ENCODE measurements at places on chromosomes 4 and X.
A peak's percentile ranks its signal among the peaks of the same experiment; 100 is the strongest.

- H3K4me1 ChIP-seq: peaks cover 15% of the 10 kb centered on the region
- no peak for DNase-seq
- no peak overlapping the region for H3K4me3 ChIP-seq
- H3K27me3 ChIP-seq: no peaks in the 10 kb centered on the region
- no peaks in the 10 kb centered on the region for H3K36me3 ChIP-seq
These were observed 20.4 kb downstream of the MECP2 start for GRCh38 chrX:154077101-154077500.

GRCh38 chr4:36237366-36238313 is 6.7 kb downstream of the ARAP2 start:
- no peak overlapping the region for H3K27ac ChIP-seq
- H3K36me3 ChIP-seq: no peaks in the 10 kb centered on the region
- no peaks in the 10 kb centered on the region for H3K4me1 ChIP-seq
- no peak for DNase-seq
- H3K27me3 ChIP-seq: no peaks in the 10 kb centered on the region

- H3K36me3 ChIP-seq: no peaks in the 10 kb centered on the region
- peaks cover 19% of the 10 kb centered on the region for H3K4me1 ChIP-seq
- no peak for DNase-seq
- no peak overlapping the region for H3K27ac ChIP-seq
- H3K4me3 ChIP-seq: peak overlapping the region; percentile 58
These were observed 660 bp upstream of the COL25A1 start for GRCh38 chr4:109303140-109303496.

DNA sequence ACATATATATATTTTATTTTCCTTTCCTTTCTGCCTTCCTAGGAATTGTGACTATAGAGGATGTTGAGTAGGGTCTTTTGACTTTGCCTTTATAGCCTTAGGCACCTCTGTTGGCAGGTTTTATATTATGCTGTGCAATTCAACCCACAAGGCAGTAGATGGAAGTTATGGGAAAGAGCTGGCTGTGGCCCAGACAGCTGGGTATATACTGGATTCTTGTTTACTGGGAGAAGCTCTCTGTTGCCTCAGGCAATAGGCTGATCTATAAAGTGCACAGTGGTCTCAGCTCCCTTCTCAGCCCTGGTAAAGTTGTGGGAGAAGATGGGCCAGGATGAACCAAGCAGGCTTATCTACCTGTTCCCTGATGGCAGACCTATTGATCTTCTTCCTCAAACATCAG is 342.0 kb downstream of the GBA3 start:
- H3K4me3 ChIP-seq: no peak overlapping the region
- no peak overlapping the region for H3K27ac ChIP-seq
- no peaks in the 10 kb centered on the region for H3K4me1 ChIP-seq
- no peaks in the 10 kb centered on the region for H3K36me3 ChIP-seq
- H3K27me3 ChIP-seq: no peaks in the 10 kb centered on the region

- H3K27me3 ChIP-seq: no peaks in the 10 kb centered on the region
- H3K27ac ChIP-seq: no peak overlapping the region
- H3K4me3 ChIP-seq: no peak overlapping the region
- H3K36me3 ChIP-seq: peaks cover 74% of the 10 kb centered on the region
- no peaks in the 10 kb centered on the region for H3K4me1 ChIP-seq
These were observed 15.3 kb downstream of the HELQ start for GRCh38 chr4:83440148-83440814.

DNA sequence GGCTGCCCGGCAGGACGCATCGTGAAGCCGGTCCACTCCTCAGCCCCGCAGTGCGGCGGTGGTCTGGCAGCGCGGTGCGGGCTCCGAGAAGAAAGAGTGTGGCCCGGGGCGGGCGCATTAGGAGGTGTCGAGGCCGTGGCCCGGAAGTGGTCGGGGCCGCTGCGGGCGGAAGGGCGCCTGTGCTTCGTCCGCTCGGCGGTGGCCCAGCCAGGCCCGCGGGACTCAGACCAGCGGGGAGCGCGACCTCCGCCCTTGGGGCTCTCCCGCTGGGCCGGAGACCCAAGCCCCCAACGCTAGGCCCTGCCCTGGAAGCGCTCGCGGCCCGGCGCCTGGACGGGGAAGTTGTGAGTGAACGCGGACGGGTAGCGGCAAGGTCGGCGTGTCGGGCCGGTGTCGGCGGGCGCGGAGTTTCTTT is 60.0 kb downstream of the HS3ST1 start:
- peaks cover 20% of the 10 kb centered on the region for H3K4me1 ChIP-seq
- no peak overlapping the region for H3K27ac ChIP-seq
- H3K27me3 ChIP-seq: no peaks in the 10 kb centered on the region
- no peaks in the 10 kb centered on the region for H3K36me3 ChIP-seq

DNA sequence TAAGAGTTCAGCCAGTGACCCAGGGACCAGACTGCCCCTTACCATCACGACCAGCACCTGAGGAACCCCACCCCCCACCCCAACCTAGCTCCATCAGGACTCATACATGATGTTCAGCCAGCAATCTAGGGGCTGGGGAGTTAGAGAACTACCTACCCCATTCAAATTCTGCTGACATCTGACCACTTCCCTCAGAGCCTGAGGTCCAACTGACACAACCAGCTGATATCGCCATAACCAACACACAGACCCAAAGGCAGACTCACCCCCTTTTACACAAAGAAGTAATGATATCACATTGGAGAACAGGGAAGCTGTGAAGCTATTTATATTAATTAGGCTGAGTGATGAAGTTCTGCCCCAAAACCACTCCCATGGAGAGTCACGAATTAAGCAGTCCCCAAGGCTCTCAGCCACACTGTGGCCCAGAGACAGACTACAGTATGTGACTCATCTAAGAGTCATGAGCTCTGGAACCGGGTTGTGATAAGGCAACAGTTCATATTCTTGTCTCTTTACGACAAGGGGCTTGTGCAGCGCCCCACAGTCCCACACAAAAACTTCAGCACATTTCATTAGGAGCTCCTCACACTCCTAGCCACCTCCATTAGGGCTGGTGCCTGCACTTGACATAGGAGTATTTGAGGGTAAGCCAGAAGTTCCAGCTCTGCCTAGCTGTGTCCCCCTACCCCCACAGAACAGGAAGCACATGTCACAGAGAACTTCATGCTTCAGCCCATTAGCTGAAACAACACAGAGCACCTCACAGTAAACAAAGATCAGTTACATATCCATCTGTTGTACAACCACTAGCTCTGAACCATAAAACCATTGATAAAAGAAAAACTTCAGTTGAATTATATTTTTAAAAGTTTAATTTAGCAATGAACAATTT is 184.7 kb upstream of the ZCCHC13 start:
- no peak for DNase-seq
- no peaks in the 10 kb centered on the region for H3K27me3 ChIP-seq
- H3K4me3 ChIP-seq: no peak overlapping the region
- H3K4me1 ChIP-seq: no peaks in the 10 kb centered on the region
- H3K27ac ChIP-seq: no peak overlapping the region

GRCh38 chr4:185836241-185837084 is 24.5 kb upstream of the SORBS2 start:
- H3K27ac ChIP-seq: no peak overlapping the region
- H3K36me3 ChIP-seq: no peaks in the 10 kb centered on the region
- H3K4me1 ChIP-seq: peaks cover 35% of the 10 kb centered on the region
- no peak for DNase-seq
- H3K4me3 ChIP-seq: no peak overlapping the region

DNA sequence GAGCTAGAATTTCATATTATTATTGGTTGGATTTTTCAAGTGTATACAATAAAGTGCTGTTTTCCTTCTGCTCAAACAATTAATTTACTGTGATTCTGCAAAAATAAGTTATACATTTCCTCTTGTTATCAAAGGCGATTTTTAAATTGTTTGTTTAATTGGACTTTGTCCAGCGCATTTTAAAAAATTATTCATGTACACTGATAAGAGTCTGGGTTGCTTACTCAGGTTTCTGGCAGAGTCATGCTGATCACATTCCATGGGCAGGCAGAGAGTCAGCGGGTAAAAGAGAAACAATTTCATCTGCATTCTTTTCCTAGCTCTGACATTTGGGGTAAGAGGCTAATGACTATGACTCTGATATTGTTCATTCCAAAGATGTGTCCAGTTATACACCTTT is 8.9 kb downstream of the FAT4 start:
- H3K27me3 ChIP-seq: no peaks in the 10 kb centered on the region
- no peaks in the 10 kb centered on the region for H3K36me3 ChIP-seq
- no peak overlapping the region for H3K27ac ChIP-seq

- peaks cover 71% of the 10 kb centered on the region for H3K36me3 ChIP-seq
- no peak overlapping the region for H3K4me3 ChIP-seq
- no peak for DNase-seq
- H3K27ac ChIP-seq: no peak overlapping the region
- H3K27me3 ChIP-seq: no peaks in the 10 kb centered on the region
- peaks cover 7% of the 10 kb centered on the region for H3K4me1 ChIP-seq
These were observed 25.2 kb downstream of the LETM1 start for GRCh38 chr4:1830642-1831228.

GRCh38 chr4:33628296-33628695 is 2616.0 kb downstream of the ARAP2 start:
- no peak overlapping the region for H3K4me3 ChIP-seq
- no peaks in the 10 kb centered on the region for H3K27me3 ChIP-seq
- H3K27ac ChIP-seq: no peak overlapping the region
- DNase-seq: no peak
- H3K36me3 ChIP-seq: no peaks in the 10 kb centered on the region

DNA sequence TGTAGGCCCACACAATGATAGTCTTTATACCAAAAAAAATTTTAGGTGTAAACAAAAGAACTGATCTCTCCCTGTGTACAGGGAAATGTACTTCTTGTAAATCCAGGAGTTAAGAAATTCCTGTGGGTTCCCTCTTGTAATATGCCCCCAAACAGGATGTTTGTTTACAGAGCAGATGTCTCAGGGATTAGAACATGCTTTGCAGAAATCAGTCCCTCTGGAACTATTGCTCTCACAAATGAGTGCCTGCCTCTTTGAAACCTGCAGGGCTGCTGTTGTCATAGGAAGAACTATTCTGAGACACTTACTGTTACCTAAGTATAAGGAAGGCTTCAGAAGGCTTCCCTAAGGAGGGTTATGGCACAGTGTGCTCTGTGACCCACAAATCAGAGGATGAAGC is 35.6 kb downstream of the PAK3 start:
- no peaks in the 10 kb centered on the region for H3K4me1 ChIP-seq
- no peak for DNase-seq
- no peak overlapping the region for H3K27ac ChIP-seq
- no peaks in the 10 kb centered on the region for H3K27me3 ChIP-seq

GRCh38 chr4:139860435-139861024 is 194.9 kb downstream of the MGST2 start:
- no peak overlapping the region for H3K4me3 ChIP-seq
- no peaks in the 10 kb centered on the region for H3K36me3 ChIP-seq
- no peak overlapping the region for H3K27ac ChIP-seq
- no peak for DNase-seq
- H3K4me1 ChIP-seq: peaks cover 20% of the 10 kb centered on the region

GRCh38 chr4:2756691-2757350 is 685 bp upstream of the TNIP2 start:
- peaks cover 31% of the 10 kb centered on the region for H3K4me1 ChIP-seq
- DNase-seq: no peak
- H3K4me3 ChIP-seq: peak overlapping the region; percentile 90
- peak overlapping the region; percentile 78 for H3K27ac ChIP-seq
- H3K27me3 ChIP-seq: no peaks in the 10 kb centered on the region

- H3K4me1 ChIP-seq: no peaks in the 10 kb centered on the region
- H3K4me3 ChIP-seq: no peak overlapping the region
- no peaks in the 10 kb centered on the region for H3K27me3 ChIP-seq
- H3K27ac ChIP-seq: no peak overlapping the region
- no peak for DNase-seq
- no peaks in the 10 kb centered on the region for H3K36me3 ChIP-seq
These were observed 132.8 kb upstream of the GPR101 start for GRCh38 chrX:137166591-137166990.

DNA sequence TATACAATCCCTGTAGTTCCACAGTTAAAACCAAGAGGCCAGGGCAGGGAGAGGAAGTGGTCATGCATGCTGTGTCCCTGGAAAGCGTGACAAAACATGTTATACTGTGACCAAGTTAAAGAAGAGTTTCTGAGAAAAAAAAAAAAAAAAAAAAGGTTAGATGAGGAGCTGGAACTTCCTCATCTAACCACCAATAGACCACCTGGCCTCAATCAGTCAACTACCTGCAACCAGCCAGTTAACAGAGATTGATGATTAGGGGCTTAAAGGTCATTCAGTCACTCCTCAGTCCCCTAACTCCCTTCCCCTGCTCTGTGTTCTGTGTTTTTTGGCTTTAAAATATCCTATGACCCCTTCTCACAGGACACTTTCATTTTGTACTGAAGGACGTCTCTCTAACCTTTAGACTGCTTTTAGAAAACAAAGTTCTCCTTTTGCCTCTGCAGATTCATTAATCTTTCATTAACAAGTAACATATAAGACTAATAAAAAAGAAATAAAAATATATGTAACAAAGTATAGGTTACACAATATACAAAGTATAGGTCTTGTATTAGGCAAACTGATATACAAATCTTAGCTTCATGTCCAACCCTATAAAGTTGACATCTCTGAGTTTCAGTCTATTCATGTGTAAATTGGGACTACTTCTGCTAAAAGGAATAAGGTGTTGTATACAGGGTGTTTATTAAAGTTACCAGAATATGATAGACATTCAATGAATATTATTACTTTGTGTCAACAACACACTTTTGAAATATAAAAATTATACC is 179.1 kb upstream of the NDST4 start:
- H3K36me3 ChIP-seq: no peaks in the 10 kb centered on the region
- no peaks in the 10 kb centered on the region for H3K27me3 ChIP-seq
- no peak overlapping the region for H3K27ac ChIP-seq
- H3K4me3 ChIP-seq: no peak overlapping the region
- no peaks in the 10 kb centered on the region for H3K4me1 ChIP-seq

- H3K27me3 ChIP-seq: no peaks in the 10 kb centered on the region
- H3K4me1 ChIP-seq: peaks cover 4% of the 10 kb centered on the region
- no peak overlapping the region for H3K27ac ChIP-seq
- no peaks in the 10 kb centered on the region for H3K36me3 ChIP-seq
- no peak overlapping the region for H3K4me3 ChIP-seq
- peak; percentile 93 for DNase-seq
These were observed 41.4 kb downstream of the SRPX2 start for GRCh38 chrX:100685284-100685996.

- H3K4me1 ChIP-seq: peaks cover 9% of the 10 kb centered on the region
- no peaks in the 10 kb centered on the region for H3K27me3 ChIP-seq
- no peak overlapping the region for H3K4me3 ChIP-seq
- peaks cover 18% of the 10 kb centered on the region for H3K36me3 ChIP-seq
- DNase-seq: no peak
- no peak overlapping the region for H3K27ac ChIP-seq
These were observed 3.8 kb downstream of the NAP1L5 start for GRCh38 chr4:88693792-88694191.
